ENCODE measurements at places on chromosomes 7 and 10. TPM values are rescaled to one million over a fixed set of nuclear protein-coding genes. Genes with fewer than 3 reads are reported as not detected.

- H3K36me3 ChIP-seq: peaks cover 48% of the 10 kb centered on the region
- H3K27ac ChIP-seq: no peak overlapping the region
- no peak for DNase-seq
- H3K4me3 ChIP-seq: no peak overlapping the region
These were observed 52.7 kb downstream of the GNA12 start for GRCh38 chr7:2791390-2791789.

DNA sequence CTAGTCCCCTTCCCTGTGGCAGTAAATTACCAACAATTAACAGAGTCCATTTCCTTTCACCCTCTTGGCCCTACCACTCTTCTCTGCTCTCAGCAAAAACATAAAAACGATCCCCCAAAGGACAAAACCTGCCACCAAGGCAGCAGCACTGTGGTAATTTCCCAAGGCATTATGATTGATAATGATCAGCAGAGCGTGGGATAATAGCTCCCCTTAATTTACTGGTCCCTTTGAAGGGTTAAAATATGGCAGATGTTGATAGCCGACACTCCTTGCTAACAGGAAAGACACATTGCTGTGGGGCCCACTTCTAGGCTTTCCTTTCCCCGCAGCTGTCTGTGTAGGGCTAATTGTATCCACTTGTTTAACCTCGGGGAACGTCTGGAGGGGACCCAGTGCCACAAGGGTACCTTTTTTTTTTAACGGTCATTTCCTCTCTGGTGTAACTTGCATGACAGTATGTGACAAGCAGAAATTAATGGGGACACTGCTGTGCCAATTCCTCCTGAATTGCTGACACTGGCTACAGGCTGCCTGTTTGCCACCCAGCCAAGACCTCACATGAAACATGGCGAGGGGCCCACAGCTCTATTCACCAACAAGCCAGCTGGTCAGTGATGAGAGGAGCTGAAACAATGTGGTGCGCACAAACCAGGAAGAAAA lies 81.3 kb downstream of the CDK6 start:
- H3K27me3 ChIP-seq: no peaks in the 10 kb centered on the region
- DNase-seq: no peak
- no peaks in the 10 kb centered on the region for H3K36me3 ChIP-seq
- H3K4me3 ChIP-seq: no peak overlapping the region

EVX1 gene
- total RNA-seq: not detected

- no peaks in the 10 kb centered on the region for H3K36me3 ChIP-seq
- H3K27ac ChIP-seq: no peak within 1 kb of the TSS
- no peak for DNase-seq
- H3K4me3 ChIP-seq: peak within 1 kb of the TSS; percentile 59
- H3K27me3 ChIP-seq: peaks cover 45% of the 10 kb centered on the region
These were observed at the start of gene HOXA9 for GRCh38 chr7:27165089-27165995. HOXA9 (minus strand) TSS chr7:27165537; CDS start chr7:27165457, 80 bp downstream.

GRCh38 chr7:125059861-125060456 lies 130.3 kb upstream of the POT1 start:
- H3K27me3 ChIP-seq: no peaks in the 10 kb centered on the region
- no peak overlapping the region for H3K4me3 ChIP-seq
- no peaks in the 10 kb centered on the region for H3K36me3 ChIP-seq
- H3K4me1 ChIP-seq: no peaks in the 10 kb centered on the region
- H3K27ac ChIP-seq: no peak overlapping the region

EIF3A gene
- 59.4 TPM for total RNA-seq

- no peaks in the 10 kb centered on the region for H3K36me3 ChIP-seq
- no peak within 1 kb of the TSS for H3K27ac ChIP-seq
- peaks cover 9% of the 10 kb centered on the region for H3K4me1 ChIP-seq
These were observed at the start of gene CRTAC1 for GRCh38 chr10:98030093-98030821. CRTAC1 (minus strand) TSS chr10:98030621; CDS start chr10:98030472, 149 bp downstream.

AOAH gene
- 0.75 TPM for total RNA-seq

MRLN gene
- total RNA-seq: not detected

NPM3 gene
- 28.7 TPM for total RNA-seq

COL1A2 gene
- 692 TPM for total RNA-seq

- H3K27ac ChIP-seq: no peak overlapping the region
- no peaks in the 10 kb centered on the region for H3K36me3 ChIP-seq
- no peak for DNase-seq
- H3K27me3 ChIP-seq: no peaks in the 10 kb centered on the region
These were observed 295.5 kb upstream of the CDC14C start for GRCh38 chr7:48628793-48629349.

GRCh38 chr10:12729885-12730284 lies 271.6 kb downstream of the CCDC3 start:
- H3K4me3 ChIP-seq: no peak overlapping the region
- no peaks in the 10 kb centered on the region for H3K27me3 ChIP-seq
- H3K36me3 ChIP-seq: no peaks in the 10 kb centered on the region
- no peak for DNase-seq

DNA sequence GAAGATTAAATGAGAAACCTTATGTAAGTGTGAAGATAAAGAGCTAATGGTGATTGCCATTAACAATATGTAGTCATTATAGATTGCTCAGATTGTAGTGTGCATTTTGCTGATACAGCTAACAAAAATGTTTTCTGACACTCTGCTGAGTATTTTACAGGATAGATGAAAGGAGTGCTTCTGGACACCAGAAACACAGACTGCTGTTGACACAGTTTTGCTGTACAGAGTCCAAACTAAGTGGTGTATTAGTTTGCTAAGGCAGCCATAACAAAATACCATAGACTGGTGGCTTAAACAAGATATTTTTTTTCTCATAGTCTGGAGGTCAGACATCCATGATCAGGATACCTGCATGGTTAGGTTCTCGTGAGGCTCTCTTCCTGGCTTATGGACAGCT lies 2.2 kb downstream of the SMC3 start:
- DNase-seq: no peak
- H3K27ac ChIP-seq: no peak overlapping the region
- H3K4me1 ChIP-seq: no peaks in the 10 kb centered on the region
- H3K27me3 ChIP-seq: no peaks in the 10 kb centered on the region

ALOX5 gene
- total RNA-seq: 23.1 TPM

DNA sequence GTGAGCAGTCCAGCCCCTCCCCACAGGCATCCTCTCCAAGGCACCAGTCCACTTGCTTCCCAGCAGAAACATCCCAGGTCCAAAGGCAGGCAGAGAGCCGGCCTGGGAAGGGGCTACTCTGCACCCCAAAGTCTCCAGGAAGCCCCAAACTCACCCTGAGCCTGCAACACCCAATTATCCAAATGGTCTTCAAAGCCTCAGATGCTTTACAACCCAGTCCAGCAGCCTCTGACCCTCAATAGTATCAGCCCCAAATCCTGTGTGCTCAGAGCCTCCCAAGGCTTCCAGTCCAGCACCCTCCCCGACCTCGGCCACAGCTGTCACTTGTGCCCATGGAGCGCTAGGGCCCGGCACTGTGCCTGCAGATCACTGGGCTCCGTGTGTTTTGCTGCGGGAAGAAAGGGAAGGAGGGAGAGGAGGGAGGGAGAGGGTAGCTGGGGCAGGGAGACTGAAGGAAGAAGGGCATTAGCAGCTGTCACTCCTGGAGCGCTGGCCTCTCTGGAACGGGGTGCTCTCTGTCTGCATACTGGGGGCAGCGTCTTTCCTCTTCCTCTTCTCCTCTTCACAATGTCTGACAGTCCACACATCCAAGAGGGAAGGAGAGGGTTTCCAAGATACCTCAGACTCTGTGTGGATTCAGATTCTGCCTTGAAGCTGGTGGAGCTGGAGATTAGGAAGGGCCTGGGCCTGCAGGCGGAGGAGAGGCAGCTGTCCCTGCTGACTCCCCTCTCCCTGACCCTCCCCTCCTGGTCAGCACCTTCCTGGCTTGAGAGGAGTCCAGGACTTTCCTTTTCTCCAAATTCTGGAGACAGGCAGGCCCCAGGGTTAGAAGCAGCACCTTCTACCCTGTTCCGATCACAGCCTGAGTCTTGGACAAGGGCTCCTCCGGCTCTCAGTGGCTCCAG lies 13.2 kb downstream of the CALML5 start:
- no peaks in the 10 kb centered on the region for H3K4me1 ChIP-seq
- no peaks in the 10 kb centered on the region for H3K36me3 ChIP-seq
- no peak overlapping the region for H3K4me3 ChIP-seq
- DNase-seq: no peak
- no peaks in the 10 kb centered on the region for H3K27me3 ChIP-seq
- no peak overlapping the region for H3K27ac ChIP-seq

DNA sequence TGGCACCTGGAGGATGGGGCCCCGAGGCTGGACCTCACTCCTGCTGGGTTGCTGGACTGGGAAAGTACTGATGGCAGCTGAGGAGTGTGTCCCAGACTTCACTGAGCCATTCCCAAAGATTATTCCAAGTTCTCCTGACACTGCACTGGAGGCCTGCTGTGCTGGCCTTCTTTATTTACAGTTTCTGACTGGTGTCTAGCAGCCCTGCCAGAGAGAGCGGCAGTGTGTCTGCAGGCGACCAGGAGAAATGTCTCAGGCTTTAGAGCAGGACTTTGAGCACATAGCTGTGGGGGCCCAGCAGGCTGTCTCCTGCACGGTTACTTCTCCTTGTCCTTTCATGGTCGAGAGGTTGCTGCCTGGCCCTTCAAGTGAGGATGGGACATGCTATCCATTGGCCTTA lies 16.1 kb downstream of the HTRA1 start:
- H3K4me3 ChIP-seq: no peak overlapping the region
- no peak for DNase-seq
- no peaks in the 10 kb centered on the region for H3K27me3 ChIP-seq
- no peaks in the 10 kb centered on the region for H3K36me3 ChIP-seq
- H3K27ac ChIP-seq: peak overlapping the region; percentile 80

GRCh38 chr7:93374345-93374940 lies 142.3 kb downstream of the VPS50 start:
- no peaks in the 10 kb centered on the region for H3K36me3 ChIP-seq
- no peak overlapping the region for H3K27ac ChIP-seq
- no peaks in the 10 kb centered on the region for H3K4me1 ChIP-seq
- H3K27me3 ChIP-seq: no peaks in the 10 kb centered on the region
- no peak overlapping the region for H3K4me3 ChIP-seq

GRCh38 chr7:101172005-101172853 lies 6.9 kb upstream of the VGF start:
- H3K27me3 ChIP-seq: peaks cover 45% of the 10 kb centered on the region
- H3K4me1 ChIP-seq: peaks cover 25% of the 10 kb centered on the region
- H3K27ac ChIP-seq: no peak overlapping the region
- H3K36me3 ChIP-seq: no peaks in the 10 kb centered on the region
- H3K4me3 ChIP-seq: no peak overlapping the region
- no peak for DNase-seq

RGR gene
- not detected for total RNA-seq

CRHR2 gene
- 3.1 TPM for total RNA-seq

DNA sequence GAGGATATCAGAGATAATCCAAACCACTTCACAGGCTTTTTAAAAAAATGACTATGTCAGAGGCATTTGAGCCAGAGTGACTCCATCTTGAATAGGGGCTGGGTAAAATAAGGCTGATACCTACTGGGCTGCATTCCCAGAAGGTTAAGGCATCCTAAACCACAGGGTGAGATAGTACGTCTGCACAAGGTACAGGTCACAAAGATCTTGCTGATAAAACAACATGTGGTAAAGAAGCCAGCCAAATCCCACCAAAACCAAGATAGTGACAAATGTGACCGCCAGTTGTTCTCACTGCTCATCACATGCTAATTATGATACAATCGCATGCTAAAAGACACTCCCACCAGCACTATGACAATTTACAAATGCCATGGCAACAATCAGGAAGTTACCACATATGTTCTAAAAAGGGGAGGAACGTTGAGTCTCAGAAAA lies 177.5 kb downstream of the RAPGEF5 start:
- H3K36me3 ChIP-seq: no peaks in the 10 kb centered on the region
- H3K4me3 ChIP-seq: no peak overlapping the region
- peaks cover 4% of the 10 kb centered on the region for H3K4me1 ChIP-seq
- no peak overlapping the region for H3K27ac ChIP-seq

FAM20C gene
- 90.8 TPM for total RNA-seq

DNA sequence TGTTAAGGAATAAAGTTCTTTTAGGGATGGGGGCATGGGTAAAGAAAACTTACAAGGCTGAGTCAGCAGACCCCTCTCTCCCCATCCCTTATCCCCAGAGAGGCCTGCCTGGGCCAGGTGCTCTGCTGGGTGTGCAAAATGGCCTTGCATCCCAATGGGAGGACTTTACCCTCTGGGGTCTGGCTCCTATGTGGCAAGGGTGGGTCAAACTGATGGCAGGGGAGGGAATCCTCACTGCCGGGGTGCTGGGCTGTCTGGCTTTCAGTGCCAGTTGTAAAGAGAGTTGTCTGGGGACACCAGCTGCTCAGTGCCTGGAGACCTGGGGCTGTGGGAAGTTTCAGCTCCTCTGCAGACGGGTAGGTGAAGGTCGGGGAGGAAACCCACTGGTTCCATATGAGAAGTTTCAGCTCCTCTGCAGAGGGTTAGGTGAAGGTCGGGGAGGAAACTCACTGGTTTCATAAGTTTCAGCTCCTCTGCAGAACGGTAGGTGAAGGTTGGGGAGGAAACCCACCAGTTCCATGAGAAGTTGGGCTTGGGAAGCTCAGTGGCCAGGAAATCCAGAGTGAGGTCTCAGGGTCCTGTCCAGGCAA lies 127.2 kb upstream of the PODXL start:
- no peak for DNase-seq
- no peaks in the 10 kb centered on the region for H3K27me3 ChIP-seq
- H3K4me3 ChIP-seq: no peak overlapping the region
- H3K4me1 ChIP-seq: no peaks in the 10 kb centered on the region
- no peaks in the 10 kb centered on the region for H3K36me3 ChIP-seq

GRCh38 chr10:28481968-28482367 lies 51.0 kb upstream of the WAC start:
- no peaks in the 10 kb centered on the region for H3K27me3 ChIP-seq
- H3K4me3 ChIP-seq: no peak overlapping the region
- H3K27ac ChIP-seq: no peak overlapping the region

TAS2R41 gene
- not detected for total RNA-seq

DNA sequence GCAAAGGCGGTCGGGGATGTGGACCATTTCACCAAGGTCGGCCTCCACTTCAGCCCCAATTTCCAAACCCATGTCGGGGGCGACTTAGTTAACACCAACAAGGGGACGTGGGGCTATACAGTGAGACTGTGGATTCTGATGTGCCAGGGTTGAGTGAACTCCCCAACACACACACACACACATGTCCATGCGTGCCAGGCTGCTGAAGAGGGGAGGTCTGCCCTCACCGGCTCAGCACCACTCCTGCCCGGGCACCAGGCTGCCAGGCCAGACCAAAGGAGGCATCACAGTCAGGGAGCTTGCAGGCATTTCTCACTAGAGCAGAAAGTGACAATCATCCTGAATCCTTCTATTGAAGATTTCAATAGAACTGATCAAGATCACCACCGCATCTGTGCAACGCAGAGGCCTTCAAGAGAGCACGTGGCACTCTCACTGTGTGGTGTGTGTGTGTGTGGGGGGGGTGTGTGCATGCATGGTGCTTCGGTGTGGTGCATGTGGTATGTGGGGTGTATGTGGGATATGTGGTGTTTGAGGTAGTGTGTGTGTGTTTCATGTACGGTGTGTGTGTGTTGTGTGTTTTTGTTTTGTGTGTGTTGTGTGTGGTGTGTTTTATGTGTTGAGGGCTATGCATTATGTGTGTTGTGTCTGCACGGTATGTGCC lies 403.5 kb upstream of the RNF32 start:
- H3K27me3 ChIP-seq: no peaks in the 10 kb centered on the region
- H3K27ac ChIP-seq: no peak overlapping the region
- no peaks in the 10 kb centered on the region for H3K4me1 ChIP-seq
- no peak overlapping the region for H3K4me3 ChIP-seq
- no peak for DNase-seq
